Stimulated activated CD4-positive, alpha-beta T cell treated with anti-CD3 and anti-CD28 coated beads, Interleukin-4, amount 100 ng/mL, for 4 hours (primary cell): ENCODE measurements at places on chromosomes 3 and 15.

- no peak for DNase-seq
Observed at GRCh38 chr15:68528626-68529290, 50.0 kb upstream of the CORO2B start.

- peak; percentile 50 for DNase-seq
Observed at GRCh38 chr3:172595664-172596393, 72.6 kb upstream of the TNFSF10 start.

DNA sequence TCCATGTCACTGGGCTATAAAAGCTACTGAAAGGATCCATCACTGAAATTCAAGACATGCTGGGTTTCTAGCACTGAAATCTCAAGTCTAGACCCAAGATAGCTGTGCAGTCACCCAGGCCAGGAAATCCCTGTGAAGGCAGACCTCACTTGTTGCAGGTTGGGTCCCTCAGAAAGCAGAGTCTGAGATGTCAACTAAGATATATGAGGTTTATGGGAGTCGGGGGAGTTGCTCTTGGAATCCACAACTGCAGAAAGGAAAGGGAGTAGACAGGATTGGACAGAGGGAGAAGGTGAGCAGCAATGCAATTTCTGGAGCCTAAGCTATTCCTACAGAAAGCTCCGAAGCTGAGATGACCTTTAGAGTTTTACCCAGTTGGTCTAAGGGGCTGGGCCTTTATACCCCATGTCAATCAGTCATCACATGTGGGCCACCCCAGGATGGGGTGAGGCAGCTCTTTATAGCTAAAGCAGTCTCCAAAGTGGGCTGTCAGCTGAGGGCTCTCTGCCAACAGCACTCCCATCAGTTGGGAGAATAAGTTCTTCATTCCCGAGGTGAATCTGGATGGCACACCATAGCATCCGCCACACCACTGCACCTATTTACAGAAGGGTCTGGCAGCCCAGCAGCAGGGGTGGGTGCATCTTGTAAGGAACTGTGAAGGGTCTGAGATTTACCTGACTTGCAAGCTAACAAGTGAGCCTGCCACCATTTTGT lies 52.3 kb upstream of the ACVR2B start:
- DNase-seq, result no peak

- no peak for DNase-seq
Observed at GRCh38 chr3:117355566-117355965, 646.0 kb downstream of the TUSC7 start.

- DNase-seq, result no peak
Observed at GRCh38 chr15:94606286-94606685, 374.9 kb downstream of the MCTP2 start.

- DNase-seq, result no peak
Observed at GRCh38 chr3:85726241-85726640, 767.5 kb downstream of the CADM2 start.

DNA sequence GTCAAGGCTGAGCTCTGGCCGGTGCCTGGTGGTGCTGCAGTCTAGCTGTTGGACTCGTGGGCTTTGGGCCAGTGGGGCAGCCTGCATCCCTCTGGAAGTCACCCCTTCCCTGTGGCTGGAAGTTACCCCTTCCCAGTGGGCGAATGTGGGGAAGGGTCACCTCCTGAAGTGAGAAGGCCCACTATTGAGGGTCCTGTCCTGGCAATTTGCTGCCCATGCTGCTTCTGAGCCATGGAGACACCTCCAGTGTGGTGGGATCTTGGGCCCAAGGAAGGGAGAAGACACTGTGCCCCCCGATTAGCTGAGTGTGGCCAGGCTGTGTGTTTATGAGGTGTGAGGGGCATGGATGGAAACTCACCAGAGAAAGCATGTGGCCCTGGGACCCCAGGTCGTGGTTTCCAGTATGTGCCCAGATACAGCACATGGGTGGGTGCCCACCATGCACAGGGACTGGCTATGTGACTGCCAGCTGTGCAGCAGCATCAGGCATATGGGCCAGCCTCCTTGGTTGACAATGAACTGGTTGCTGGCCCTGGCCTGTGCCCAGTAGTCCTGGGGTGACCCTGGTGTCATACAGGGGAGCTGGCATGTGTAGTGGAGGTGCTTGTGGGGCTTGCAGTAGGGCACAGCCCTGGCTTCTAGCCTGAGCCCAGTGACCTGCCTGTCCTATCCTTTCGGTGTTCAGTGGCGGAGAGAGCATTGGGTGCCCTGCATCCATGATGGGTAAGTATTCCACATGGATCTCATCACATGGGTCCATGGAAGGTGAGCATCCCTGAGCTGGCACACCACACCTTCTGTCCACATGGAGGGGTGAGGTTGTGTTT lies 221.2 kb downstream of the SNRPN start:
- DNase-seq, result peak; percentile 0

DNA sequence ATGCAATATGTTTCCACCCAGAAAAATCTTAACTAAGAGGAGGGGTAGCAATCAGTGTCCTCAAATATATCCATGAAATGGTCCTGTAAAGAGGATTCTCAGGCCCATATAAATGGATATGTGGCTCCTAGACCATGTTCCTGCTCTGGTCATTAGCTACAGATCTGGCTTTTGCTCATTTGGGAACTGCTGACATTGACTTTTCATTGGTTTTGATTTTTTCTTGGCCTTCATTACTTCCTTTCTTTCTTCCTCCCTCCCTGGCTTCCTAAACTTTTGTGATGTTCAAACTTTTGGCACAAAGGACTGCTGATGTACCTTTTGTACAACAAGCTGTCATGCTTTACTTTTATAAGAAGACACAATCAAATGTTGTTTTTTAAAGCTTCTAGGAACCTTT lies 41.6 kb upstream of the SNRK start:
- DNase-seq, result no peak

- DNase-seq, result no peak
Observed at GRCh38 chr3:4656626-4657328, 163.6 kb downstream of the ITPR1 start.

- DNase-seq, result no peak
Observed at GRCh38 chr3:123186695-123187094, 15.0 kb upstream of the SEC22A start.

GRCh38 chr3:150184426-150185071 lies 213.9 kb upstream of the PFN2 start:
- no peak for DNase-seq

DNA sequence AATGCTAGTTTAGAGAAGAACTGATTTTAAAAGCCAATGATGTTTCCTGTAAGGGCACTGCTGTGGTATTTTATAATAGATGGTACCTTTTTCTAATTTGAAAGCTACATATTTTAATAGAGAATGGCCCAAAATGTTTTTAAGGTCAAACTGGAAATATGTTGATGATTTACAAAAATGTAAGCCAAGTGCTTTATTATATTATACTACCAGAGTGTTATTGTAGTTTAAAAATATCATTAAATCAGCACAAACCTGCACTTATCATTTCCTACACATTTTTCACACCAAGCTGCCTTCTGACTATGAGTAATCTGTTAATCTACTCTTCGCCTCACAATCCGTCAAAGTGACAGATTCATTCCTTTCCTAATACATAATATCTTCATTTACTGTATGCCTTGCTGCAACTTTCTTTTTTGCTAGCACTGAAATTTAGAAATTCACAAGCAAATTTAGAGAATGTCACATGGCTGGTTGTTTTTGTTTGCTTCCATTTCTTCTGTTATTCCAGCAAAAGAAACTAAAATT lies 126.4 kb upstream of the FAM3D start:
- DNase-seq, result no peak

GRCh38 chr15:61489571-61489970 lies 260.5 kb upstream of the RORA start:
- DNase-seq, result no peak

DNA sequence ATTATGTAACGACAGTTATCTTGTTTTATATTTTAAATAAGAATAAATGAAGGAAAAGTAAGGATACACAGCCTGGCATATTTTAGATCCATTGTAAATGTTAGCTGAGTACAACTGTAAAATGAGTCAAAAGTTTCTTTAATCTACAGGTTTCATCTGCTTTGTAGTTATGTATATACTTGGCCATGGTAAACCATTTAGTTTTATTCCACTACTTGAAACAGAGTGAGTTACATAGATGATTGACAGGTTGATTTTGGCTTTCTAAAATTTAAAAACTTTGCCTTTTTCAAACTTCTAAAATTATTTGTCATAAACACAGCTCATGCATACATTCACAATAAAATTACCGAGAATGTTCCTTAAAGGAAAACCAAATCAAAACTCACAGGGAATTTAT lies 371.2 kb downstream of the ROBO1 start:
- DNase-seq, result no peak

GRCh38 chr3:128339491-128340012 lies 127.1 kb downstream of the DNAJB8 start:
- no peak for DNase-seq

DNA sequence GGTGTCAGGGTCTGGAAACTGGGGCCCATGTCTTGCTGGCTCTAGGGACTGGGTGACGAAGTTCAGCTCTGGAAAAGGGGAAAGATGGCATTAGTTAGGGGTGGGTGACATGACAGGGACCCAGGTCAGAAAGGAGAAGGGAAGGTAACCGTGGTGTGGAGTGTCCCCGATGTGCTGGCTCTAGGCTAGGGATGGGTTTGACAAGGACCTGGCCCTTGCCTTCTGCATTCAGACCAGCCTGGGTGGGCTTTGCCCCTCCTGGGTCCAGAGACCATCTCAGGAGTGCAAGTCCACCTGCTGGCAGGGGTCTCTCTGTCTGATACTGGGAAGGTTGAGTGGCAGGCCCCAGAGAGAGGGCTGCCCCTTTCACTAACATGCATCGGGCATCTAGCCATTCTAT lies 28.7 kb upstream of the ATP2B2 start:
- no peak for DNase-seq

- DNase-seq, result no peak
Observed at GRCh38 chr3:17555525-17555924, 186.9 kb downstream of the TBC1D5 start.

DNA sequence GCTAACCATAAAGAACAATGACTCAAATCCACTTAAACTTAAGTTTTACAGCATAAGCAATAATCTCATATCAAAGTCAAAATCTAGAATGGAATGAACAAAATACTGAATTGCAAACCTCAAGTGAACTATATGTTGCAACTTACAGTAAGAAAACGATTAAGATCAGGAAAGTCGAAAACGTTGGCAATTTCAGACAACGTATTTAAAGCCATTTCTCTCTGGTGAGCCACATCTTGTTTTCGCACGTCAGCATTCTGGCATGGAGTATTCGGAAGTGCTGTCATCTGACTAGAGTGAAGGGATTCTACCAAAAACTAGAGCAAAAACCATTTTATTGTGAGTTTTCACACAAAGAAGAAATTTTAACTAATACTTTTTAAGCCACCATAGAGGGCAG lies 28.5 kb downstream of the ATR start:
- no peak for DNase-seq

DNA sequence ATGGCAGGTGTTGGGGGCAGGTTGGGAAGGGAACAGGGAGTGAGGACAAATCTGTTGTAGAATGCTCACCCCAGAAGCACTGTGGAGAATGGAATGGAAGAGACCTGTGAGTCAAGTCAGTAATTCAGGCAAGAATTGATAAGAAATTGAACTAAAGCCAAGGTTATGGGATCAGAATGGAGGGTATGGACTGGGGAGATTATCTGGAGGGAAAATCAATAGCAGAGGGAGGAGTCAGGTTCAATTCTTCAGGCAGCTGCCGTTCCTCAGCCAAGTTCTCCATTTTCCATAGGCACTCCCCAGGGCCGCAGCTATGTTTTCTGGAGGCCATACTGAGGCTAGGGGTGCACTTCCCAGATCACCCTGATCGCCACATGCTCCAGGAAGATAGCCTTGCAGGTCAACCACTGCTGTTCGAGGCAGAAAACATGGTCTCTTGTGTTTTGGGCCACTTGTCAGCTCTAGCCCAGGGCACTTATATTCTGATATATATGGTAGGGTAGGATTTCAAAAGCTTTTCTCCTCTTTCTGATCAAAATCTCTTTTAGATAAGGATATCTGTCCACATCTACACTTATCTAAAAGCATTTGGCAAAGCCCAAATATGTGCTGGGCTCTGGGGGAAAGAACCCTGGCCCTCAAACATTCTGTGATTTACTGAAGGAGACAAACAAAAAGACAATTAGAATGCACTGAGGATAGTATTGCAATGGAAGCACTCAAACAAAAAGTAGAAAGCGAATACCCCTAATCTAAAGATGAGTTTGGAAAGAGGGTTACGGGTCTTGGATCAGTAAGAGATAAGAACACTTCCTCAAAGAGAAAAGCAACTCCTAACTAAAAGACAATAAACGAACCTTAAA lies 92.3 kb downstream of the TMEM212 start:
- DNase-seq, result no peak

GRCh38 chr15:43854801-43855200 lies 28.0 kb downstream of the WDR76 start:
- no peak for DNase-seq

DNA sequence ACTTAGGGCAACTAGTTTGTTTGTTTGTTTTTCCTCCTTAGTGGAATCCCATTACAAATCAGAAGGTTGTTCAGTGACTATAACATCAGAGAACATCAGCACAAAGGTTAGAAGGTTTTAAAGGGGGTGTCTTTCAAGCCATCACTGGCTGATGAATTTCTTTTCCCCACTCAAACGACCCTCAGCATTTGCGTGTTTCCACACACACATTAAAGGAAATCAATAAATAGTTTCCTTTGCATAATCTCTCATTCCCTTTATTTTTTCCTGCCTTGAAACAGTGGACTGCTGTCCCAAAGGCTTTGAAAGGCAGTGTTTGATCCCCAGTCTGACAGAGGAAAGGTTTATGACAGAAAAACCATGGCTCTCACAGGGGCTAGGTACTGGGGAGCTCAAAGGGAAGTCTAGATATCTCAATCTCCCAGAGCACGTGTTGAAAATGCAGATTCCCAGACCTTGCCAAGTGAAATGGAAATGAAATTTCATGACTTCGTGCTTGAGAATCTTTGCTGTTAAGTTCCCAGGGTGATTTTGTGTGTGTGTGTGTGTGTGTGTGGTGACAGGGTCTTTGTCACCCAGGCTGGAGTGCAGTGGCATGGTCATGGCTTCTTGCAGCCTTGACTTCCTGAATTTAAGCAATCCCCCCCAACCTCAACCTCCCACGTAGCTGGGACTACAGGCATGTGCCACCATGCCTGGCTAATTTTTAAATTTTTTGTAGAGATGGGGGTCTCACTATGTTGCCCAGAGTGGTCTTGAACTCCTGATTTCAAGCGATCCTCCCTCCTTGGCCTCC lies 2.2 kb upstream of the INTS14 start:
- DNase-seq, result no peak

- no peak for DNase-seq
Observed at GRCh38 chr3:66256806-66257205, 36.0 kb downstream of the SLC25A26 start.

GRCh38 chr3:112304611-112305010 lies 10.6 kb upstream of the SLC9C1 start:
- DNase-seq, result no peak

DNA sequence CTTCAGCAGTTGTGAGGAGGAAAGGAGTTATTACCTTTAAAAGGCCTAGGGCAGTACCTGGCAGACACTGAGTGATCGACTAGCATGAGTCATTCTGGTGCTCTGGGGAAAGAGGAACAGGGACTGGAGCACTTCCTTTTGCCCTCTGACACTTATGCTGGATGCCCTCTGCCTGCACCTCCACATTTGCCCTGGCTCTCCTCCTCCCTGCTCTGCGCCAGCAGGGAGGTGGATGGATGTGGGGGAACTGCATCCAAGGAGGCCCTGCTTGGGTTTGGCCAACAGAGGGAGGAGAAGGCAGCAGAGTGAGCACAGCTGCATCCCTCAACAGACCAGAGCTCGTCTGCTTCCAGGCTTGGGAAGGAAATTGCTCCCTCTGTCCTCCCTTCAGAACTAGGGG lies 75.0 kb downstream of the SEMA5B start:
- DNase-seq, result no peak

- no peak for DNase-seq
Observed at GRCh38 chr3:179482857-179483256, 31.6 kb upstream of the GNB4 start.
